NCI-H2029 treated with DMSO at 0.1 percent for 48 hours (cell line): ENCODE measurements at places on chromosomes 2 and 18.

DNA sequence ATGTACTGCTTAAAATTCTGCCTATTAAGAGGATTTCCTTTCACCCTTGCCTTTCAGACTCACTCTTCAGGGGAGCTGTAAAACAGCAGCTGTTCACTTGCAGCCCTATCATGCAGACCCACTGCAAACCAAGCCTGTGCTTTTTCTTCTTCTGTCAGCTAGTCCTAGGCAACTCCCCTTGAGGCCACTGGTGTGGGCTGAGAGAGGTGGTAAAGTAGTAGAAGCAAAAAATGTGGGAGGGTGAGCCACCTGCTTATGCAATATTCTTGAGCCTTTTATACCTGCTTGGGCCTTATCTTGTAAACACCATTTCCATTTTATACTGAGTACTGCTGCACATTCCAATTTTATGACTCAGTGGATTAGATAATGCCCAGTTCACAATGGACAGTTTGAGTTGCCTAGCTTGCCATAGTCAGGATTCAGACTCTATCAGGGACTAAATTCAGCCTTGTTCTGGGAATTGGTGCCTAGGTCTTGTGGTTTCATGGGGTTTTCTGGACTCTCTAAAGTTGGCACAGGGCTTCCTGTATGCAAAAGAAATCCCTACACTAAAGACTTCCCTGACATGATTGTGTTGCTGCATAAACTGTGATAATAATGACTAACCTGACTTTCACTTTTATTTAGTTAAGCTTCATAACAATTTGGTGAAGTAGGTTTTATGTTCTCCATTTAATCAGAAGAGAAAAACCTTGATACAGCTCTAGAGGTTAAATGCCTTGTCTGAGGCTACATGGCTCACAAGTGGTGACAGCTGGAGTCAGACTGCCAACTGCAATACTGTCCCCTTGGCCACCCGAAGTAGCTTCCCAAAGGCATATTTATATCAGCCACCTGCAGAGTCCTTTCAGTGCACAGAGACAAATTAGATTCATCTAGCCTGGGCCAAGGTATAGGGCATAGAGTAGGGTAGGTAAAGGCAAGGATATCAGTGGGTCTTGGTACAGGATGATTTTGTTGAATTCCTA, 47.4 kb upstream of the KDM3A start:
- DNase-seq, result no peak

GRCh38 chr2:19815746-19816145, 86.0 kb downstream of the TTC32 start:
- DNase-seq, result no peak

DNA sequence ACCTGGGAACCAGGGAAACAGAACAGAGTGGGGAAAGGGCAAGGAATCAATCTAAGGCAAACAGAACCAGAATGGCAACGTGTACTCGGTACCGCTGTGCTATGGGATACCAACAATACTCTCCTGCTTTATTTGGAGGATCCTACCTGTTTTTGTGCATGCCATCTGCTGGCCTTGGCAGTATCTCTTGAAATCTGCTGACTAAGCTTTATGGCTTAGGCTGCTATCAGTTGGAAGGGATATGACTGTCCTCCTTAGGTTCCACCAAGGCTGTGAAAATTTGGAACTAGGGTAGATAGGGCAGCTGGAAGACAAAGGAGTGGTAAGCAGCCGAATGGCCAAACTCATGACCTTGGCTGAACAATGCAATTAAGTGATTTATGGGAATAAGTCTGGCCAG, 71.3 kb upstream of the LYPD6 start:
- DNase-seq, result no peak

GRCh38 chr2:20618886-20619521, 31.9 kb downstream of the HS1BP3 start:
- no peak for DNase-seq

GRCh38 chr18:11728249-11728648, 39.2 kb downstream of the GNAL start:
- no peak for DNase-seq

GRCh38 chr18:55821219-55821618, 233.2 kb upstream of the TCF4 start:
- no peak for DNase-seq

- no peak for DNase-seq
Observed at GRCh38 chr2:172329416-172329773, 98.0 kb upstream of the ITGA6 start.
